Activated naive CD8-positive, alpha-beta T cell treated with anti-CD3 and anti-CD28 coated beads, Interleukin-2, amount 50 U/mL, for 24 hours (primary cell): ENCODE measurements at places on chromosomes 2 and 18.

- no peaks in the 10 kb centered on the region for H3K4me1 ChIP-seq
- H3K27me3 ChIP-seq = no peaks in the 10 kb centered on the region
- H3K27ac ChIP-seq = no peak overlapping the region
- H3K4me3 ChIP-seq = no peak overlapping the region
- H3K36me3 ChIP-seq = peaks cover 5% of the 10 kb centered on the region
These were observed 50.0 kb downstream of the ANKMY1 start for GRCh38 chr2:240507778-240508251.

- H3K4me3 ChIP-seq = no peak overlapping the region
- H3K27me3 ChIP-seq = no peaks in the 10 kb centered on the region
- no peak for DNase-seq
These were observed 18.9 kb downstream of the ASB1 start for GRCh38 chr2:238445409-238446190.

DNA sequence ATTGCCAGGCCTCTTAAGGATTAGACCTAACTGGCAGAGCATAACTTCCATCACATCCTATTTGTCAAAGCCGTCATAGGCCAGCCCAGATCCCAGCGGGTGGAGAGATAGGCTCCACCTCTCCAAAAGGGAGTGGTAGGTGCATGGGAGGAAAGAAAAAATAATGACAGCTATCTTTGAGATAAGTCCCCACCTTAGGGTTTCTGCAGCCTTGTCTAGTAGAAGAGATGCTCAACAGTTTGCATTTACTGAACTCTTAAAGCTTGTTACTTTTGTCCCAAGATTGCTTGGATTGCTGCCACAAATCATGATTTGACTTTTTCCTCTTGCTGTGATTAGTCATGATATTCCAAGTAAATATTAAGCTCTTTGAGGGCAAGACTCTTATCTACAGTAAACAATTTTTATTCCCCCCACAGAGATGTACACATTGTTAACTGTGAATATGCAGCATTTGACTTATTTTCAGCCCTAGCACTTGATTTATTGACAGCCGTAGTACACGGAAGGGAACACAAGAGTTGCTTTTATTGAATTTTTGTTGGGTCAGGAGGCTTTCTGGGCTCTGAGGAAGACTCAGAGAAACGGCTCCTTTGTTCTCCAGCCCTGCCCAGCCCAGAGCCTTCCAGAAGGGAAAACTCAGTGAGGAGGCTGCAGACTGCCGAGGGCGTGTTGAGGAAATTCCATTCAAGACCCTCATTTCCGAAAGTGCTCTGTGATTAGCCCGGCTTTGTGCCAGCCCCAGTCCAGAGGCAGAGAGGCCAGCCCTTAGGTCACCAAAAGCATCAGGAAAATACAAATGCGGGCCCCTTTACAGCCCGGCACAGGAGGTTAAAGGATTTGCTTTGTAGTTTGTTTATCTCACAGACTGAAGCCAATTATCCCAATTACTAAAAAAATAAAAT, 75.5 kb upstream of the ZNF532 start:
- H3K27me3 ChIP-seq = peaks cover 5% of the 10 kb centered on the region
- no peak for DNase-seq
- no peak overlapping the region for H3K4me3 ChIP-seq
- H3K27ac ChIP-seq = no peak overlapping the region

DNA sequence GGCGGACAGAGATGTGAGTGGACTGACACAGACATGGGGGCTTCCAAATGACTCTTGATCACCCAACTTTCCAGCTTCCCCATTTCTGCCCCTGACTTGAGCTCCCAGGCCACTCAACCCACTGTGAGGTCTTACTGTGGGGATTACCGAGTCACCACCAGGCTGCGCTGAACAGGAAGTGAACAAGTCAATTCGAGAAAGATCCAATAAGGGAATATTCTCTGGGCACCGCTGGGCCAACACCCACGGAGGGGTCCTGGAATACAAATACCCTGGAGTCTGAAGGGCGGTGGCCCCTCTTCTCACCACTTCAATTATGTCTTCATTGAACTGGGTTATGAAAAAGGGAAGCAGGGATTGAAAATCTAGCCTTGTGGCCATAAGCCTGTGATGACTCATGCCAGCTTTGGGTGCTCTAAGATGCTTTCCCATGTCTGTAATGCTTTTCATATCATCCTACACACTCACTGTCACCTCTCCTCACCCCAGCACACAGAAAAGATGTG, 37.7 kb downstream of the BCL11A start:
- peak; percentile 19 for DNase-seq
- peaks cover 36% of the 10 kb centered on the region for H3K4me1 ChIP-seq
- no peaks in the 10 kb centered on the region for H3K36me3 ChIP-seq
- peak overlapping the region; percentile 61 for H3K27ac ChIP-seq
- no peak overlapping the region for H3K4me3 ChIP-seq

DNA sequence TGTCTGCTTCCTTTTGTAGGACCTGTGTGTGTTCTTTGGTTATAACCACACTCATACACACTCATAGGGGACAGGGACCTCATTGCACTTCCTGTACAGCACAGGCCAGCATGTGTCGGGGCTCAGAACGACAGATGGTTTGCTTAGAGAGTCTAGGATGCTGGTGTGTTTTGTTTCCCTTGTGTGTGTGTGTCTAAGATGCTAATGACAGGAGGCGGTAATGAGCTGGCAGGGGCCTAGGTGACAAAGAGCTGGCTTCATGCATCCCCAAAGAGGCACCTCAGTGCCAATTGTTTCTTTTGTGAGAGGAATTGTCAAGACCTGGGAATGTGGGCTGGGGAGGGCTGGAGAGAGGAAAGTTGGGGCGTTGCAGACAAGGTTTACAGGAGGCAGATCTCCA, 66.6 kb downstream of the CELF4 start:
- DNase-seq = no peak
- no peaks in the 10 kb centered on the region for H3K36me3 ChIP-seq
- no peaks in the 10 kb centered on the region for H3K4me1 ChIP-seq
- H3K27ac ChIP-seq = no peak overlapping the region
- no peak overlapping the region for H3K4me3 ChIP-seq

DNA sequence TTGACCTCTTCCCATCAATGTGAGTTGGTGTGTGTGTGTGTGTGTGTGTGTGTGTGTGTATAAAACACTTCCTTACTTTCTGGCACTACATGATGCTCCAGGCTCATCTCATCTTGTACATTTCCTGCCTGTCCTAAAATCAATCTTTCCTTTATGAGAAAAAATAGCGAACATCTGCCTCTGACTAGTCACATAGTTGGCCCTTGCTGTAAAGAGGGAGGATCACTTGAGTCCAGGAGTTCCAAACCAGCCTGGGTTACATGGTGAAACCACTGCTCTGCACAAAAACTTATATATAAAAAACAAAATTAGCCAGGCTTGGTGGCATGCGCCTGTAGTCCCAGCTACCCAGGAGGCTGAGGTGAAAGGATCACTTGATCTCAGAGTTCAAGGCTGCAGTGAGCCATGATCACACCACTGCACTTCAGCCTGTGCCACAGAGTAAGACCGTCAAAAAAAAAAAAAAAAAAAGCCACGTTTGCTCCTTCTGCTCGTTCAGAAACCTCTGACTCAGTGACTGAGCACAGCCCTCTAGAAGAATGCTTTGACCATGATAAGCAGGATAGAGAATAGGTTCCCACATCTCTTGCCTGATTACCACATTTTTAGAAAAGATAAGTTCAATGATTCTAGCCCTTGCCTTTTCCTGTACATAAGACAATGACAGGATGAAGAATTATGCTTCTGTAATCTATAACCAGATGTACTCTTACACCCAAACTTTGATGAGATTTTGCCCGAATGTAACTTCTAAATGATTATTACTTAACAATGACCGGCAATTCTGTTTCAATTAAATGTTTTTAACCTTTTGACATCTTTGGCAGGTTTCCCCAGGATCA, 45.2 kb upstream of the ST3GAL5 start:
- H3K4me1 ChIP-seq = peaks cover 16% of the 10 kb centered on the region
- DNase-seq = no peak
- H3K27ac ChIP-seq = no peak overlapping the region
- H3K27me3 ChIP-seq = no peaks in the 10 kb centered on the region
- H3K4me3 ChIP-seq = no peak overlapping the region

- peaks cover 12% of the 10 kb centered on the region for H3K36me3 ChIP-seq
- H3K27me3 ChIP-seq = no peaks in the 10 kb centered on the region
- H3K4me3 ChIP-seq = no peak overlapping the region
- H3K27ac ChIP-seq = no peak overlapping the region
- DNase-seq = no peak
These were observed 182.8 kb downstream of the MGAT5 start for GRCh38 chr2:134436706-134437105.

DNA sequence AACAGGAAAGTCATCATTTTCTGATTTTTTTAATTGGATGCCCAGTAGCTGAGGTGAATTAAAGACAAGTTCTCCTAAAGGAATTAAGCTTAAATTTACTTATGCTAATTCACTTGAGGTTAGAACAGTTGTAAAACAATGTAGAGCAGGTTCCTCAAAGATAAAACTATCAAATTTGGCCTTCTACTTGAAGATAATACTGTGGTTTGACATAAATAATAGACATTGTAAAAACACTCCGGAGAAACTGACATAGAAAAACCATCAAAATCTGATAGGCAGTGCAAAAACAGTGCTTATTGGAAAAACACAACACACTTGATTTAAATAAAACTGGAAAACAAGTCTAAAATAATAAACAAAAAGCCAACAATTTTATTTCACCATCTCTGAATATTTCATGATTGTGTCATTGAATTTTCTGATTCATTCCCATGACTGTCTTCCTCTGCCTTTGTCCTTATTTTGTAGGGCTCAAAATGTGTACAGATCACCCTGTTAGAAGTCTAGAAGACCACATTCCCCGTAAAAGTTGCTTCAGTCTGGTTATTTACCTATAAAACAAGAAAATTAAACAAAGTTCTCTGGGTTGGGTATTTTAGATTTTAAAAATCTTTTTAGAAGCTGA, 28.3 kb upstream of the SLC40A1 start:
- DNase-seq = no peak
- H3K27ac ChIP-seq = no peak overlapping the region
- H3K36me3 ChIP-seq = no peaks in the 10 kb centered on the region
